ENCODE measurements at places on chromosomes 1 and 21.

DNA sequence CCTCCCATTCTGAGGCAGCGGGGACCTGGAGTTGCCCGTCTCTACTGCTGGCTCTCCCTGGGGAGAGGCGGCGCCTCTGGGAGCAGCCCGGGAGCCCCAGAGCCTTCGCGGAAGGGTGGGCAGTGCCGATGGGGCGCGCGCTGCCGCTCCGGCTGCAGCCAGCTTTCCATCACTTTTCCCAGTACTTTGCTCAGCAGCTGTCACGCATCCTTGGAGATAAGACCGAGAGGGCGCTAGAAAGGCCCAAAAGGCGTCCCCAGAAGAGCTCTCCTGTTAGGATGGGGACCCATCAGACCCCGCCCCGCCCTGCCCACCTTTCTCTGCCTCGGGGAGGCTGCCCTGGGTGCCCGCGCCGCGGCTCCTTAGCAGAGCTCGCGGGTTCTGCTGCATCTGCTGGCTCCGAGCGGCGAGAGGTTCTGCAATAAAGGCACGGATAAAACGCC, 534 bp downstream of the KCNH1 start:
- H3K27ac ChIP-seq: no peak overlapping the region
- no peaks in the 10 kb centered on the region for H3K27me3 ChIP-seq
- no peaks in the 10 kb centered on the region for H3K36me3 ChIP-seq
- H3K4me1 ChIP-seq: peaks cover 17% of the 10 kb centered on the region
- peak overlapping the region; percentile 2 for H3K4me3 ChIP-seq

DNA sequence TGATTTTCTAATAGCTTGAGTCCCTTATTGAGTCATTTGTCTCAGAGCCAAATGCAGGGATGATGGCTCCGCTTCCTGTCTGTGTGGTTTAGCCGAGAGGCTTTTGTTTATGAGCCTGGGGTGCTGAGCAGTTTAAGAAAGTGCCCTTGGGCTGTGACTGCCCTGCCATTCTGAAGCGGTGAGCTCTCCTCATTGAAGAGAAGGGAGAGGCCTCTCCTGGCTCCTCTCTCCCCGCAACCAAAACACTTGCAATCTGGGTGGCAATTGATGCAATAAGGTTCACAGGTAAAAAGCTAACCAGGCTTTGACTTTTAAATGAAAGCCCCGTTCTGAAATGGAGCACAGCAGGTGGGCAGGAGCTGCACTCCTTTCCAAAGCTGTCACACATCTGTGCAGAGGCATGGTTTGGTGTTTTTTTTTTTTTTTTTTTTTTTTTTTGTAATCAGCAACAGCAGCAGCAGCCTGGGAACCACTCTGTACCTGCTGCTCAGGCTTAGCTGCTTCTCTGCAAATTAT, 403.7 kb downstream of the SIPA1L2 start:
- no peak overlapping the region for H3K4me3 ChIP-seq
- H3K4me1 ChIP-seq: no peaks in the 10 kb centered on the region
- peak; percentile 38 for DNase-seq
- no peaks in the 10 kb centered on the region for H3K27me3 ChIP-seq
- H3K27ac ChIP-seq: no peak overlapping the region
- no peaks in the 10 kb centered on the region for H3K36me3 ChIP-seq

- no peaks in the 10 kb centered on the region for H3K36me3 ChIP-seq
- no peaks in the 10 kb centered on the region for H3K4me1 ChIP-seq
- H3K27ac ChIP-seq: no peak overlapping the region
- no peak overlapping the region for H3K4me3 ChIP-seq
Measured at GRCh38 chr1:200252531-200252930, 157.3 kb downstream of the ZNF281 start.

- no peaks in the 10 kb centered on the region for H3K27me3 ChIP-seq
- DNase-seq: no peak
- no peak overlapping the region for H3K4me3 ChIP-seq
- H3K4me1 ChIP-seq: peaks cover 10% of the 10 kb centered on the region
- no peak overlapping the region for H3K27ac ChIP-seq
- no peaks in the 10 kb centered on the region for H3K36me3 ChIP-seq
Measured at GRCh38 chr1:110384581-110385321, 6.1 kb downstream of the SLC16A4 start.

DNA sequence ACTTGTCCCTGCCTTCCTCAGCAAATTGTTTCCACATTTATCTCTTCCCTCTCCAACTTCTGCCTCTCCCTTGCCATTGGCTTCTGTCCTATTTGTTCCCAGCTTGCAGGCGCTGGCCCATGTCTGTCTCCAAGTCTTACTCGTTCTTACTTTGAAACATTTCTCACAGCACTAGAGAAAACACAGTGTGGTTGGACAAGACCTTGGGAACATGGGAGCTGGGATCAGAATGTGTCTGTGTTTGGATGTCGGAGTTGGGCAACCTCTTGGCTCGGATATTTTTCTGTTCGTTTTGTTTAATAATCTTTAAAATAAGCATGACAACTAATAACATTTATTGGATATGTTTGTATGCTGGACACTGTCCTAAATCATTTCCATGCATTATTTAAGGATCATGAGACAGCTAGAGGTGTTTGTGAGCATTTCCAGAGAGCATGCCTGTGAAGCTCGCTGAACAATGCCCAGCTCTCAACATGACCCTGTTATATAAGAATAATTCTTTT, 5.9 kb upstream of the BRWD1 start:
- peak; percentile 70 for DNase-seq
- peaks cover 29% of the 10 kb centered on the region for H3K4me1 ChIP-seq
- peak overlapping the region; percentile 73 for H3K27ac ChIP-seq
- no peaks in the 10 kb centered on the region for H3K36me3 ChIP-seq
- no peaks in the 10 kb centered on the region for H3K27me3 ChIP-seq

DNA sequence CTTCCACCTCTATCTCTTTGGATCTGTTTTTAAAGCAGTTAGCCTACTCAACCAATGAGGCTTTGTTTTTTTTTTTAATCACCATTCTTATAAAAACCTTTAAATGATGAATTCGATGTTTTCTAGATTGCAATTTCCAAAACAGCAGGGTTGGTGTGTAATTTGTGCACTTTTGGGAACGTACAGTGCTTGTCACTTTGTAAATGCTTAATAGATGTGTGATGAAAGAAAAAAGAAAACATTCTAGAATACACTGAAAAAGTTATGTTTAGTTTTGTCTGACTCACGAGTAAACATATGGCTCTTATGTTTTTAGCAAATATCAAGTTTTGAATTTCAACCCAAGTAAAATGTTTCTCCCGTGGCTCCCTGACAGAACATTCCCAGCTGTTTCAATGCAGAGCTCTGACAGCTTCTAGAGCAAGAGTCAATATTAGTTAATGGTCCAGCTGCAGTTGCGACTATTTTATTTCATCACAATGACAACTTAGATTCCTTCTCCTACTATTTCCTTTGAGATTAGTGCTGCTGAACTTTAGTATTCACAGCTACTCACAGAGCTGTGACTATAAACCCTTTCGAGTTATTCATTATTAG, 362.5 kb upstream of the ADAMTS5 start:
- no peaks in the 10 kb centered on the region for H3K27me3 ChIP-seq
- H3K27ac ChIP-seq: no peak overlapping the region
- no peak for DNase-seq
- no peaks in the 10 kb centered on the region for H3K4me1 ChIP-seq
- no peak overlapping the region for H3K4me3 ChIP-seq

DNA sequence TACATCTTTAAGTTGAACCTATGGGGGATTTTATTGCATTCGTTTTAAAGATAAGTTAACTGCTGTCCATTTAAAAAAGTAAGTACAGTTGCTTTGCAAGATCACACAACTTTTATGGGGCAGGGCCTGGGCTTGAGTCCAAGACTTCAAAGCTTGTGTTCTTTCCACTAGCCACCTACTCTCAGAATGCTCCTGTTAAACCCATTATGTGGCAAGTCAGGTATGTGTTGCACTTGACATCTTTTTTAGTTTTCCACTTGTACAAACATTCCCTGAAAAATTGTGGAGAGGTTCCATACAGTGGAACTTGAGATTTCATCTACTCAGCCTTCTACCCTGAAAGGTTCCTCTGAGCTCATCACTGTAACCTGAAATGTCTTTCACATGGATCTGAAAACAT, 235.5 kb upstream of the SGIP1 start:
- H3K36me3 ChIP-seq: no peaks in the 10 kb centered on the region
- H3K4me3 ChIP-seq: no peak overlapping the region
- no peaks in the 10 kb centered on the region for H3K27me3 ChIP-seq

GRCh38 chr1:178919581-178919980, 48.7 kb upstream of the ANGPTL1 start:
- H3K4me3 ChIP-seq: no peak overlapping the region
- no peak for DNase-seq
- H3K36me3 ChIP-seq: no peaks in the 10 kb centered on the region
- H3K4me1 ChIP-seq: peaks cover 20% of the 10 kb centered on the region

GRCh38 chr1:80987106-80987505, 813.6 kb upstream of the ADGRL2 start:
- no peaks in the 10 kb centered on the region for H3K36me3 ChIP-seq
- H3K4me3 ChIP-seq: no peak overlapping the region
- H3K27me3 ChIP-seq: no peaks in the 10 kb centered on the region
- no peak for DNase-seq
- no peak overlapping the region for H3K27ac ChIP-seq

DNA sequence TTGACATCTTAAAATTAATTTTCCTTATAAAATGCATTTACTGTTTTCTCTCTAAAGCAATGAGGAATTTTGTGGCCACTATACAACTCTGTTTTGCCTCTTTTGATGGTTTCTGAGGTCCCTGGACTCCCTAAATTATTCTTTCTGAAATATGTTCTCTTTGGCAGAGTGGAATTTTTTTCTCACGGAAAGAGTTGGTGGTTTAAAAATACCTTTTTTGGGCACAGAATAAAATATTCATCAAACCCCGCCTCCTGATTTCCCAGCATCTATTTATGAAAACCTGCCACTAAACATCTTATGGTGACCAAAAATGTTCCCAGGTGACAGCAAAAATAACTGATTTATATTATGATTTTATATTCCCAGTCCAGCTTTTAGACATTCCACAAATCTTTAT, 165.3 kb upstream of the SYT6 start:
- no peak overlapping the region for H3K4me3 ChIP-seq
- no peaks in the 10 kb centered on the region for H3K36me3 ChIP-seq
- no peak for DNase-seq
- H3K27me3 ChIP-seq: no peaks in the 10 kb centered on the region

- H3K27me3 ChIP-seq: no peaks in the 10 kb centered on the region
- H3K4me3 ChIP-seq: no peak overlapping the region
- no peaks in the 10 kb centered on the region for H3K36me3 ChIP-seq
- no peak for DNase-seq
Measured at GRCh38 chr21:29260461-29260860, 38.3 kb upstream of the BACH1 start.

DNA sequence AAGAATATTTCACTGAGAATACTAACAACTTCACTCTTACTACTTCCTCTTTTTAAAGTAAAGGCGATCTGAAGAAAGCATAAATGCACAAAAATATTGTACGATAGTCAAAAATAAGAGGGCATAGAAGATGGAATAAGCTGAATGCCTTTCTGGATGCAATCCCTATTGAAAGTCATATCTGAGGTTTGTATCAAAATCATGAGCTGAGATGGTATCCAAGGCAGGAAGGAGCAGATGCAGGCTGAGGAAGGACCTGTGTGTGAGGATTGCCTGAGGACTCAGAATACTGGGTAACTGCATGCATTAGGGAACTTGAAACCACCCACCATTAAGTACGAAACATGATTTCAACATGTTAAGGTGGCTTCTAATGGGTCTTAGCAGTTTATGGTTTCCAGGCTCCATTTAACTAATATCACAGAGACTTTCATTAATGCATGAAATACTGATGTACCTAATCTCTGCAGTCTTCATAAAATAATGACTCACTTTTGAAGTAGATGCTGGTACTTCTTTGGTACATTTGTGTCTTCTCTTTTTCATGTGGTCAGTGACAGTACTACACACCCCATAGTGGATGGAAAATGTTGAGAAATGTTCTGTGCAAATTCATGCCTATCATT, 29.6 kb upstream of the RGS1 start:
- no peaks in the 10 kb centered on the region for H3K36me3 ChIP-seq
- no peak overlapping the region for H3K4me3 ChIP-seq
- H3K27ac ChIP-seq: no peak overlapping the region
- no peaks in the 10 kb centered on the region for H3K4me1 ChIP-seq

DNA sequence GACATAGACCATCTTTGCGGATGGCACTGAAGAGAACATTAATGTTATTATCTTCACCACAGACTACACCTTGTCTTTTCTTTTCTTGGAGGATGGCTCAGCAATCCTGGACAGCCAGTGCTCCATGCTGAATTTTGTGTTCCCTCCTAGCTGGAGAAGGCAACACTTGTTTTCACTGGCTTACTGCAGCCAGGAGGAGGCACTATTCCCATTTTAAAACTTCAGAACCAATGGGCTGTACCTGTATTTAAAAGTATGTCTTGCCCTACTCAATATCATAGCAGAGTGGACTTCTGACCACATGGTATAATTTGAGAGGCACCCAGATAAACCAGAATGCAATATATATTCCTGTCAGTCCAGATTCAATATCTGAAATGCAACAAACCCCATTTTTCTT, 53.3 kb upstream of the POGK start:
- no peak overlapping the region for H3K4me3 ChIP-seq
- no peaks in the 10 kb centered on the region for H3K36me3 ChIP-seq
- no peak overlapping the region for H3K27ac ChIP-seq
- H3K27me3 ChIP-seq: no peaks in the 10 kb centered on the region

- H3K27ac ChIP-seq: peak overlapping the region; percentile 90
- no peaks in the 10 kb centered on the region for H3K27me3 ChIP-seq
- peak overlapping the region; percentile 29 for H3K4me3 ChIP-seq
- no peak for DNase-seq
- H3K36me3 ChIP-seq: no peaks in the 10 kb centered on the region
Measured at GRCh38 chr1:220732621-220733020, 15.5 kb upstream of the MTARC2 start.

- no peaks in the 10 kb centered on the region for H3K36me3 ChIP-seq
- no peak overlapping the region for H3K4me3 ChIP-seq
- no peak overlapping the region for H3K27ac ChIP-seq
- no peak for DNase-seq
- no peaks in the 10 kb centered on the region for H3K4me1 ChIP-seq
- no peaks in the 10 kb centered on the region for H3K27me3 ChIP-seq
Measured at GRCh38 chr1:186930238-186930637, 101.5 kb downstream of the PLA2G4A start.

DNA sequence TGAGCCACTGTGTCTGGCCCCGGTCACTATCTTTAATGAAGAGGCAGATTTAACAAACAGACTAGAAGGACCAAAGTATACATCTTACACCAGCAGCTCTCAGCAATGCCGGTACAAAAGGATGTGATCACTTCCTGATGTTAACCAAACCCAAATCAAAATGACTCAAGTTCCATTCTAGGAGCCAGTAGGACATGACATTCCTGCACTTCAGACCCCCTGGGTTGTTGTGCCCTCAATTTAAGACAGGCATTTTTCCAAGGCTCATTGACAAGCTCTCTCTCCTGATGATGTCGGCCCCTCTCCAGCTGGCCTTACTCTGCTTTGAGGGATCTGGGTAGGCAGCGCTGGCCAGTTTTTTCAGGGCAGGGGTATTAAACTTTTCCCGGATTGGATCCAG, 35.1 kb downstream of the YARS1 start:
- no peak overlapping the region for H3K27ac ChIP-seq
- DNase-seq: no peak
- no peak overlapping the region for H3K4me3 ChIP-seq
- no peaks in the 10 kb centered on the region for H3K27me3 ChIP-seq

Data from right atrium auricular region (tissue), 2 donors.